ENCODE measurements at places on chromosomes 1 and 21. TPM values are rescaled to one million over a fixed set of nuclear protein-coding genes. Genes with fewer than 3 reads are reported as not detected.
A peak's percentile ranks its signal among the peaks of the same experiment; 100 is the strongest.

DNA sequence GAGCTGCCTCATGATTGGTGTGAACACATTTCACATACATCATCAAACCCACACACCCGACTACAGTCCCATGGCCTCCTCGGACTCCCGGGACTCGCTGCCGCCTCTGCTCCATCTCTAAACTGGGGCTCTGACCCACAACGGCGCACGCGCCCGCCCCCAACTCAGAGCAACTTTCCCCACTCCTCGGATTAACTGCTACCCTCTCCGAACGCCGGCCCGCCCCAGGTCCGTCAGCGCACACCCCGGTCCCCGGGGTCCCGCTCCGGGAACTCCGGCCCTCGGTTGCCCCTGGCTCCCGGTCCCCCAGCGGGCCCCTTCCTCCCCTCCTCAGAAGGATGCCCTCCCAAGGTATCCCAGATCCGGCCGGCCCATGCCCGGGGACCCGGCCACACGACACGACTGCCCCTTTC, 740 bp downstream of the DSTYK start:
- DNase-seq: no peak

DNA sequence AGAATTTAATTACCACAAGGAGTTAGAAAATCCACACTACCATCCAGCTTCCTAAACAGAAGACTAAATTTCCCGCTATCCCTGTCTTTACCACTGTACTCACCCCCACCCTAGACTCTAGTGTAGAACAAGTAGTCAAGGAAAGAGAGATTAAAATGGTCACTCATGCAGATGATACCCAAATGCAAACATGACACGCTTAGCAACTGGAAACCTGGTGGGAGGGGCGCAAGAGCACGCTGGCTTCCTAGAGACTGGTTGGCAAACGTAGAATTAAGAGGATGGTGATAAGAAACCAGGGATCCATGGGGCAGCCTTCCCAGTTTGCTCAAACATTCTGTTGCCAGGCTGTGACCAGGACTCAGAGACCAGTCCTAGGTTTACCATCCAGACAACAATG, 9.9 kb upstream of the LDLRAD1 start:
- no peak for DNase-seq

DNA sequence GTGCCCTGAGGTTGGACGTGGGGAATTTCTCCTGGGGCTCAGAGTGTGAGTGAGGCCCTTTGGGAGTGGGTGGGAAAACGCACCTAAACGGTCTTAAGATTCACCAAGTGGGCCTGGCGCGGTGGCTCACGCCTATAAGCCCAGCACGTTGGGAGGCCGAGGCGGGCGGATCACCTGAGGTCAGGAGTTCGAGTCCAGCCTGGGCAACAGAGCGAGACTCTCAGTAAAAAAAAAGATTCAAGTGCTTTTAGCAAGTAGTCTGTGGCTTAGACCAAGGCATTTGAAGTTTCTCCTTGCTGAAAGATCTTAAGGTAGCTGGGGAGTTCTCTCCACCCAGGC, 1.4 kb downstream of the RPS8 start:
- DNase-seq: no peak

DNA sequence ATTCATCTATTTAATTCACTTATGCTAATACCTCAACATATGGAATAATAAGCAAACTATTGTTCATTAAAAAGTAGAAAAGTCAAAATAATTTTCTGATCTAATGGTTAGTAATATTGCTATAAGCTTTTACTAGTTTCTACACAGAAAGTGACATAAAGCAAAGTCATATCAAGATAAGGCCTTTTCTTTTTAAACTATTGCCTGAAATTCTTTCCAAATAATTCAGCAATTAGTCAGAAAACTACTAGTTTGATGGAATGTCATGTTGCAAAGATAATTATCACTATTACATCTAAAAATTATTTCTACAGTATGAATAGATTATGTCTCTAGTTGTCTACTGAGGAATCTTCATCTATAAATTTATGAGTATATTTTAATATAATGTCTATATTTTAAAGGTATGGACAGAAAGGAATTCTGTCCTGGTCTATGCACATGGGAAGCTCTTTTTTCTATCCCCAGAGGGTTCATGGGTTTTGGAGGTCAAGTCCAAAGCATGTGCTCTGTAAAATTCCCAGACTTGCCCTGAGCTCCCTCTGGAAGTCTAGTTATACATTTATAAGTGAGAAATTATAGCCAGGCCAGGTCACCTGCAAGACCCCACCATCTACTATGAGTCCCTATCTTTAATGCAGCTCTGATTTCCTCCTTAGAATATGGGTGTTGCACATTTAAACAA, 84.6 kb upstream of the DPYD start:
- no peak for DNase-seq

- DNase-seq: no peak
These were observed 1.5 kb downstream of the FPGT start for GRCh38 chr1:74199504-74199903.

DNA sequence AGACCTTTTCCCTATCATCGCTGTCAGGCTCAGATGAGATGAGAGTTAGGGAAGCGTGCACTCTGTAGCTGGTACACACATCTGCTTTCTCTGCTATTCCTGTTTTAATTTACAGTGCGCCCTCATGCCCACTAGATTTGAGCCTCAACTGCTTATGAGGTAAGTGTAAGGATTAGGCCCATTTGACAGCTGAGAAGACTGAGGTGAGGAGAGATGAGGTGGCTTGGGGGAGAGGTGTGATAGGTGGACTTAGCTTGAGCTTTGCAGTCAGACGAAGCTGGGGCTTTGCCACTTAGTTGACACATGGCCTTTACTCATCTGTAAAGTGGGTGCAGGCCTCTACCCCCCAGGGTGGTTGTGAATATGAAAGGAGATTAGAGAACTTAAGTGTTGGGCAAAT, 8.5 kb downstream of the TMEM61 start:
- no peak for DNase-seq

GRCh38 chr1:220787069-220787619, 431 bp downstream of the MTARC1 start:
- DNase-seq: no peak

- DNase-seq: no peak
These were observed 709.7 kb downstream of the ADGRL2 start for GRCh38 chr1:82510431-82510830.

- no peak for DNase-seq
These were observed 20.2 kb upstream of the GPR137B start for GRCh38 chr1:236122176-236122575.

DNA sequence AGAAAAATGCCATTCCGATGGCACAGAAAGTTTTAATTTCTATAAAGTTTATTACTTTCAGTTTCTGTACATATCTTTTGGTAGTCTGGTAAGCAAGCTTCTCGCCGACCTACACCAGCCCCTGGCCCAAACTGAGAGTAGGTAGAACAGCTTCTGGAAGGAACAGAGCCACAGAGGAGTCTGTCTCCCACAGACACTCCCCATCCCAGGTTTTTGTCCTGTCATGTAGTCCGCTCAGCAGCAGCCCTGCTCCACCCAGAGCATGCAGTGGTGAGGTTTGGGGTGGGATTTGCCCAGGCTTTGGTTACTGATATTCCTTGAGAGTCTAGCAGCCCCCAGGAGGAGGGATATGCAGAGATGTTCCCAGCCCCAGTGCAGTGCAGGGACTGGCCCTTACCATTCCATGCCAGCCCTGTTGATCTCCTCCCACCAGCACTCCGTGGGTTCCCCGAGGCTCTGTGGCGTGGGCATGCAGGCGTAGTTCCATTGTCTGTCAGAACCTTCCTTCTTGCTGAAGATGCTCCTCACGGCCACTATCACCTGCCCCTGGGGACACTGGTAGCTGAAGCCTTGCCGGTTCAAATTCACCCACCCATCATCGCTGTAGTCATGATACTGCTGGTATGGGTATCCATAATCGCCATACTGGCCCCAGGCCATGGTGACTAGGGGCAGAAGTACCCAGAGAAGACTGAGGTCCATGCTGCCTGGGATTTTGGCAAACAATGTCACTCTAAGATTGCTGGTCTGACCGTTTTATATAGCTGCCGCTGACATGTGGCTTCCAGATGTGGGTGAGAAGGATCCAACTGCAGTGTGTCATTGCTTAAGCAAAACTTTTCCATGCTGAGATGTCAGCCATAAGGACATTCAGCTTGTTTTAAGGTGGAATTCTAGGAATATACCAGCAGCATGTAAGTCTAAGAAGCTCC, at the start of gene DPT:
Gene DPT (minus strand): TSS at position 734 of the 932 bp plus-strand sequence. CDS start 32 bp downstream, at position 702.
- no peak for DNase-seq

GRCh38 chr1:19405761-19406487, 79.4 kb downstream of the CAPZB start:
- no peak for DNase-seq

DNA sequence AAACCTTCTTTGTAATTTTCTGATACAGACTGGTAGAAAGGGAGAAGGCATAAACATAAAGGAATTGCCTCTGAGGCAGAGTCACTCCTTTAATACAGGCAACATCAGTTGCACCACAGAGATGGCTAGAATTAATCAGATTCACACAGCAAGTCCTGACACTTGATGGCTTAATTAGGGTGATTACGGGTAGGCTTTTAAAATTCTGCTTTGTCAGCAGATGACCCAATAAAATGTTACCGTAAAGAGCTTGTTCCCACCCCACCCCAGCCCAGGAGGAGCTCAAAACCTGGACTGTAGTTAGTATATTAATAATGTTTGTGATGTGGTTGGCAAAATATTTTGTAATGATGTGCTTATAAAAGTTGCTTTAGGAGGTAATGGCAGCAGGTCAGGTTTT, 9.3 kb upstream of the BTG3 start:
- no peak for DNase-seq

GRCh38 chr1:196774603-196775002, at the start of gene CFHR3:
Gene CFHR3, plus strand, starts transcription at chr1:196774840. Its CDS starts 47 bp downstream, at chr1:196774887.
- DNase-seq: no peak

GRCh38 chr1:245258271-245258920, 103.6 kb downstream of the KIF26B start:
- DNase-seq: no peak

DNA sequence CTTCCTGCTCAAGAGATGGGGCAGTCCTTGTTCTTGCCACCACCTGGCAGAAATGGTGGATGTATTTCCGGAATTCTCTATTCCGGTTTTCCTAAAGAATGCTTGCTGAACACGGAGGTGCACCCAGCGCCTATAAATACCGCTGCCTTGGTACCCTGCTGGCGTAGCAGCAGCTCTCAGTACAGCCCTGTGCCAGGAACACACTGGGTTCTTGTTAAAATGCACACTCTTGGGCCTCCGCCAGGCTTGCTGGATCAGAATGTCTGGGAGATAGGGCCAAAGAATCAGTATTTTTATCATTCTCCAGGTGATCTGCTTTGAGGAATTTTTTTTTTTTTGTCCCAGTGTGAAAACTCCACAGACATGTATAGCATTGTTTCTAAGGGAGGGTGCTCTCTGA, 54.2 kb downstream of the IGSF5 start:
- DNase-seq: no peak

DNA sequence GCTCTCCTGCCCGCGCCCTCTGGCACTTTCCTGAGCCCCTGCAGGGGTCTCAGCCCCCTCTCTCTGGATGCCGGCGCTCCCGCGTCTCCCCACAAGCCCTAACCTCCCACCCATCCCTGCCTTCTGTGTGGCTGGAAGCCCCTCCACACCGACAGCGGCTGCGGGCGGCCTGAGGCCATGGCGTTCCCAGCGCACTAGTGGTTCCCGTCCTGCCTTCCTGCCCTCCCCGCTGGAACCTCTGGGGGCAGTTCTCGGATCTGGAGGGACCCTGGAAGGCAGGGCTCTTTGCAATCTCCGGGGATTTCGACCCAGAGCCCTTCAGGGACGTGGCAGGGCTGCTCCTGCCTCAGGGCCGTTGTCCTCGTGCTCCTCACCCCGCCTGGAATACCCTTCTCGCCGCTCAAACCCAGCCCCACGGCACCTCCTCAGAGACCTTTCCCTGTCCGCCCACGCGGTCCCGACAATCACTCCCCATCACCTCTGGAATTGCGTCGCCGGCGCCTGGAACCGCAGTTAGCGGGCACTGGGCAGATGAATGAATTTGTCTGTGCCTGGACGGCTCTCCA, 493 bp upstream of the ESPN start:
- DNase-seq: no peak

DNA sequence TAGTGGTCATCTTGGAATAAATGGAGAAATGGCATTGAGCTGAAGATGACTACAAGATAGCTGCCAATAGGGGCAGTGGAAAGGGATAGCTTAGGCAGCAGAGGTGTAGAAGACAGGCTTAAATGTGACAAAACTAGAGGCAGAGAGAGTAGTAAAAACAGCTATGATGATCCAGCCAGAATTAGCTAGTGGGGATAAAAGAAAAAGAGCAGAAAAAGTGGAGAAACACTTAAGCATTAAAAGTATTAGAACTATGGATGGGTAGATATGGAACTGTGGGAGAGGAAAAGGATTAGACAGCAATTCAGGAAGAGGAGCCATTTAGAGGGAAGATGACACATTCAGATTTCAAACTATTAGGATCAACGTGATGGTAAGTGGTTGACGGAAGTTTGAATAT, 202.5 kb upstream of the SAMSN1 start:
- DNase-seq: no peak

DNA sequence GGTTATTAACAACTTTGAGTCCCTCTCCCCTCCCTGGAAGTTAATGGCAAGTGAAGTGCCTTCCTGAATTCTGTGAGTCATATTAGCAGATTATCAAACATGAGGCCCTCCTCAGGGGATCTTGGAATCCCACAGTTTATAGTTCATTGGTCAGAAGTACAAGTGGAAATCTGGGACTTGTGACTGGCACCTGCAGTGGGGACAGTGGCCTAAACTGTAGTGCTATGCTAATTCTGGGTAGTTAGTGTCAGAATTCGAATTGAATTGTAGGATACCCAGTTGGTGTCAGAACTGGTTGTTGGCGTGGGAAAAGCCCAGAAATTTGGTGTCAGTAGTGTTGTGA, 26.2 kb downstream of the ZYG11B start:
- DNase-seq: no peak

GRCh38 chr1:111789666-111790316, 34.1 kb downstream of the DDX20 start:
- DNase-seq: peak; percentile 24

GRCh38 chr21:45048026-45048698, 26.2 kb upstream of the ADARB1 start:
- no peak for DNase-seq

- no peak for DNase-seq
These were observed 27.4 kb downstream of the KCNN3 start for GRCh38 chr1:154842635-154843034.

- DNase-seq: no peak
These were observed 66.8 kb downstream of the SERINC2 start for GRCh38 chr1:31479811-31480210.

- peak; percentile 50 for DNase-seq
These were observed 4.3 kb upstream of the FGGY start for GRCh38 chr1:59292562-59292961.

Gene SLC44A5
- total RNA-seq: not detected

Gene ALX3
- total RNA-seq: not detected

Gene AADACL3
- not detected for total RNA-seq

Gene OR2L8
- total RNA-seq: not detected

Gene HDGF
- total RNA-seq: 327 TPM

Gene OR6N1
- not detected for total RNA-seq

Gene BARHL2
- total RNA-seq: not detected

Gene OR2T35
- not detected for total RNA-seq

Gene VWA5B1
- not detected for total RNA-seq

Gene HES3
- total RNA-seq: not detected

Gene TCHHL1
- total RNA-seq: not detected

Gene ASAP3
- total RNA-seq: 21.9 TPM

Gene PADI2
- total RNA-seq: 0.86 TPM

Gene SYT14
- total RNA-seq: 14.0 TPM

Gene NCAM2
- total RNA-seq: 0.40 TPM
